ENCODE measurements at places on chromosomes 1 and 21.
A peak's percentile ranks its signal among the peaks of the same experiment; 100 is the strongest.

DNA sequence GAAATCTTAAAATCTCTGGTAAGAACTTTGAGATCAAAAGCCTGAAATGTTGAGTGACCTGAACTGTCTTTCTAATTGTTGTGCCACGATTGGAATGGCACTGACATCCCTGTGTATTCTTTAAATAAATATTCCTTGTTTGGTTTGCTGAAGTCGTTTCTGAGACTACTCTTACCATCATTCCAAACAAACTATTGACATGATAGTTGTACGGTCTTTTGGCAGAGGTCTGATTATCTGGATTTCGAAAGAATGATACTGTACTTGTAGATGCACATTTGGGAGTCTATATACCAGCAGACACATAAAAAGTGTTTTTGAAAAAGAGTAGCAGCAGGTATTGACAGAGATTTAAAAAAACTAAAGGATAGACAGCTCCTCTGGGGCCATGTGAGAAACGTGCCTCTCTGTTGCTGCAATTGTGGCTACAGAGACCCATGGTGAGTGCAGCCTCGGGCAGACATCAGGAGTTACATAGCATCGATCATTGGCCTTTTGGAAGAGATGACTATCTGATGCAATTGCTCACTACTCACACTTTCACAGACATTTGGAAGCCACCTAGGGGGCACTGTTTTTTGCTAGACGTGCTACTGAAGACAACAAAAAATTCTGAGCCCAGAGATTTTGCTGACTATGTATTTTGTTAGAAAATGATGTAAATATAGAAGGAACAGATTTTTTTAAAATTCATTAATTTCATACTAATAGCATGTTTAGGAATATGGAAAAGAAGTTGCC, 464.5 kb downstream of the KCNT2 start:
- no peak for DNase-seq

DNA sequence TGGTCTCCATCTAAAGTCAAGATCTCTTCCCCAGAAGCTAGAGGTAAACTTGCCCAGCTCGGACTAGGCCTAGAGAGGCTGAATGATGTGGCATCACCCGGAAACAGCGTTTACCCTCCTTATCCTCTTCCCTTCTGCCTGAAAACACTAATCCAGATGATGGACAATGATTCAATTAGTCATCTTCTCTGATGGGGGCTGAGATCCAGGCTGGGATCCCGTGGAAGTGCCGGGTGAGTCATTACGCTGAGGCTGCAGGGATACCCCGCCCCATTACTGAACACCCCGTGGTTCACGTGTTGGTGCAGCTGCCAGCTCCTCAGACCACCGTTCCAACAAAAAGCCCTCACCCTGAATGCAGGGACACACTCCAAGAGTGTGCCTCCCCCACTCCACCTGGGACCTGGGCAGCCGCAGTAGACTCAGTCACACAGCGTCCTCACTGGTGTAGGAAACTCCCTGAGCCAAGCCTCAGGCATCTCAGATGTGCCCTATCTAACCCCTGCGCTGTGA, 2.0 kb downstream of the S100A6 start:
- DNase-seq: peak; percentile 38

GRCh38 chr1:206559672-206559995, 52.3 kb downstream of the RASSF5 start:
- no peak for DNase-seq

GRCh38 chr21:44823179-44823660, 5.4 kb upstream of the SUMO3 start:
- DNase-seq: no peak

GRCh38 chr1:153535242-153536011, at the start of gene S100A6:
TSS of gene S100A6 (minus strand) at chr1:153535991. CDS start at chr1:153535339, 652 bp downstream.
- DNase-seq: peak; percentile 75

DNA sequence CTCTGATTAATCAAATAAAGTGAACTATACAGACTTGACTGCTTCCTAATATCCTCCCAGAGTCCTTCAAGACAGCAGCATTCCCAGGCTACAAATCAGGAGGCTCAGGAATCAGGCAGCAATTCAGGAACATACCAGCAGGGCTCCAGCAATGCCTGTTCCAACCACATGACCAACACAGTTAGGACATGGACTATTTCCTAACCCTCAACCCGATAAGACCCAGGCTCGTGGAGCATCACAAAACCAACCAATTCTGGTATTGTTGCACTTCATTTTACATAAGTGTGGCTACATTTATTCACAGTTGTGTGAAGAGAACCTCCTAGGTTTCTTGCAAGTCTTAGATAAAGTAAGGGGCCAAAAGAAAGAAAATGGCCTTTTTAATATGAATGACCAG, 546.2 kb upstream of the ADGRL2 start:
- no peak for DNase-seq

- DNase-seq: no peak
These were observed 1024.8 kb downstream of the PLA2G4A start for GRCh38 chr1:187853505-187853904.

DNA sequence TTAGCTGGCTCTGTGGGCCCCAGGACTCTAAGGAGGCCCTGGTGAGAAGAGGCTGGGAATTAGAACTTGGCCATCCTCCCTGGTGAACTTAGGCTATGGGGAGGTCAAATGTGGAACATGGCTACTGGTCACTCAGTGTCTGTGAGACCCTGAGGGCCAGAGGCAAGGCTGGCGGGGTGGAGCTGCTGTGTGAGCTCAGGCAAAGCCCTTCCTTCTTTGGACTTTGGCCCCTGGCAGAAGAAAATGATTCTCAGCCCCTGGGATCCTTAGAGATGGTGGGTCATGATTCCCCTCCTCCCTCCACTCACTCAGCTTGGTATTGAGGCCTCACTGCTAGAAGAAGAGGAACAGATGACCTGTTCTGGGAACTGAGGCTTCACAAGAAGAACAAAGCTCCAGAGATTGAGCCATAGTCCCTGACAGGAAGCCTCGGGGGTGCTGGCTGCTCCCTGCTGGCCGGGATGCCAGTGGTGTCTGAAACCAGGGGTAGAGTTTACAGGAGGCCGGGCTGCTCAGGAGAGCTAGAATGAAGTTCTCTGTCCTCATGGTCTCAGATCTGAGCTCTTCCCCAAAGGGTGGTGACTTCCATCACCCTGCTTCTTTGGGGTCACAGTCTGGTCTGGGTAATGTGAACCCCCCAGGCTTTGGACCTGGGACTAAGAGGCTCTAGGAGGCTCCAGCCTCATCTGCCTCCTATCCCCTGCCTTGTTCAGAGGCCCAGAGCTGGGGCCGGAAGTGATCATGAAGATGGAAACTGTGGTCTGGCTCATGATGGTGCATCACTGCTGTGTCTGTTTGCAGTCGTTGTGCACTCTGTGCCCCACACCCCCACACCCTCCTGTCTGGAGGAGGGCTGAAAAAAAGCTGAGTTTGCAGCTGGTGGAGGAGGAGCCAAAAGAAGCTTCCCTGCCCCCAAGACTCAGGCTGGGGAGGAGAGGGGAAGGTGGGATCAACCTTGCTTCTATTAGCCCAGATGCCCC, 905 bp downstream of the BTBD19 start:
- DNase-seq: peak; percentile 96

DNA sequence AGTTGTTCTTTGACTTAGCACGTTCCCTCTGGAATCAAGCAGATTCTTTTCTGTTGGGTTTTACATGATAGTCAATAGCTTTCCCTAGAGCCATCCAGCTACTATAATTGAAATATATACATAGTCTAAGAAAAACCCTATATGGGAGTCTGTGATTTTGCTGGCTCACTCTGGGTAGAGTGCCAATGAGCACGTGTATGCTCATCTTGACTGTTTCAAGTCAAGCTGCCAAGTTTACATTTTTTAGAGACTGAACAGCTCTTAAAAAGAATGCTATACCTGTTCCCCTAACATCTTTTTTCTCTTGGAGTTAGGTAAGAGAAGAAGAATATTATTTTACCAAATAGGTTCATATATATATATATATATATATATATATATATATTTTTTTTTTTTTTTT, 182.8 kb upstream of the NRIP1 start:
- DNase-seq: no peak

DNA sequence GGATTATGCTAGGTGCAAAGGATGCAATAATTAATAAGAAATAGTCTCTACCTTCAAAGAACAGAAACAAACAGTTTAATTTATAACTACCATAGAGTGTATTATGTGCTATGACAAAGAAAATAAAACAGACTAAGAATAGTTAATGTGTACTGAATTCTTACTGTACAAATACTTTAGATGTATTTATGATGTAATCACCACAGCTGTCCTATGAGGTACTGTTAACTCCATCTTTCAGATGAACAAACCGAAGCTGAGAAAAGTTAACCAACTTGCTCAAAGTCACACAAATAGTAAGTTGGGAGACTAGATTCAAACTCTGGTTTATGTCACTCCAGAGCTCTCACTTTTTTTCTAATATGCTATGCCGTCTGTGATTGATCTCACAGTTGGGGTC, 77.0 kb upstream of the FGGY start:
- DNase-seq: no peak

DNA sequence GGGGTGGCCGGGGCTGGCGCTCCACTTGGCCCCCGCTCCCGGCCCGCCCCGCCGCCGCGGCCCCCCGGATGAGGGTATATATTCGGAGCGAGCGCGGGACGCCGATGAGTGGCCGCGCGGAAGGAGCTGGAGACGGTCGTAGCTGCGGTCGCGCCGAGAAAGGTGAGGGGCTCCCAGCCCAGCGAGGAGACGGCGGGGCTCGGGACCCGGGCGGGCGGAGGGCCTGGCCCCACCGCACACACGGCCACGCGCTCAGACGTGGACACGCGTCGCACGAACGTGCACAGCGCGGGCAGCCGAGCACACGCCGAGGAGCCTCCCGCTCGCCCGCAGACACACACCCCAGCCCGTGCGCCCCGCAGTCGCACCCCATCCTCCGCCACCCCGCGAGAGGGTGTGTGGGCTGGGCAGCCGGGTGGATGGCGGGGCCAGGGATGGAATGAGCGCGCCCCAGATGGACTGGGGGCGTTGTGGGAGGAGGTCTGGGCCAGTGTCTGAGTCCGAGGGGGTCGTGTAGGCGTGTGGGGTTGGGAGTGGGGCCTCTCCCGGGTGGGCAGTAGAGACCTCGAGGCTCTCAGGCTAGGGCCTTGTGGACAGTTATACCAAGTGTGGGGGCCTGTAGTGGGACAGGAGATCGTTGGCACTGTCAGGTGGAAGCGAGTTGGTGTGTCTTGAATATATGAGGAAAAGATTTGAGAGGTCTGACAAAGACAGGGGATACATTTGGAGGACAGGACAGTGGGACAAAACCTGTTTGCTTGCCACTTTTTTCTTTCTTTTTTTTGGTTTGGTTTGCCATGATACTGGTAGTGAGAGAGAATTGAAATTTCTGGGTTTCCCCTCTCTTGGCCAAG, at the start of gene UAP1:
UAP1 (plus strand) TSS at position 107 of the 854 bp plus-strand sequence. CDS start 4,347 bp downstream, outside the sequence.
- peak; percentile 9 for DNase-seq

DNA sequence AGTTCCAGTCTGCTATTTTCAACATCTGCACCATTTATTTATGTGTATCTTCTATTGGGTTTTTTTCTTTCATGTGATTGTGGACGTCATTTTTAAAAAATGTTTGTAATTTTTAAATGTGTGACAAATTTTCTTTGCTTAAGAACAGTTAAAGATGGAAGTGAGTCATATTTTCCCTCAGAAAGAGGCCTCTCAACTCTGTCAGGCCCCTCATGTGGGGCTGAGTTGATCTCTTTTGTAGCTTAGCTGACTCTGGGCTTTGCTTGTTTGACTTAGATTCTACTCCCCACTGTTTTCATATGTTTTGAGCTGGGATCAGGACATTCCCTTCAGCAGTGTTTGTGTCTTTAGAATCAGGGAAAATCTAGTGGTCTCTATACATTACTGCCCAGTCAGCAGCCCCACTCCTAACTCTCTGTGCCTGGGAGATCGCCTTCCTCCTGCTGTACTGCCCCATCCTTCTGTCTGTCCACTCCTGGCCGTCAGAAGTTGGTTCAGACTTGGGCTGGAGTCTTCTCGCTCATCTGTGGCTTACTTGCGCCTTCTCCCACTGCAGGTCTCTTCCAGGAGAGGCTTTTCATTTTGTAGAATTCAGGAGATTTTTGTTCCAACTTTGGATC, 137.4 kb downstream of the DYRK1A start:
- DNase-seq: peak; percentile 40

DNA sequence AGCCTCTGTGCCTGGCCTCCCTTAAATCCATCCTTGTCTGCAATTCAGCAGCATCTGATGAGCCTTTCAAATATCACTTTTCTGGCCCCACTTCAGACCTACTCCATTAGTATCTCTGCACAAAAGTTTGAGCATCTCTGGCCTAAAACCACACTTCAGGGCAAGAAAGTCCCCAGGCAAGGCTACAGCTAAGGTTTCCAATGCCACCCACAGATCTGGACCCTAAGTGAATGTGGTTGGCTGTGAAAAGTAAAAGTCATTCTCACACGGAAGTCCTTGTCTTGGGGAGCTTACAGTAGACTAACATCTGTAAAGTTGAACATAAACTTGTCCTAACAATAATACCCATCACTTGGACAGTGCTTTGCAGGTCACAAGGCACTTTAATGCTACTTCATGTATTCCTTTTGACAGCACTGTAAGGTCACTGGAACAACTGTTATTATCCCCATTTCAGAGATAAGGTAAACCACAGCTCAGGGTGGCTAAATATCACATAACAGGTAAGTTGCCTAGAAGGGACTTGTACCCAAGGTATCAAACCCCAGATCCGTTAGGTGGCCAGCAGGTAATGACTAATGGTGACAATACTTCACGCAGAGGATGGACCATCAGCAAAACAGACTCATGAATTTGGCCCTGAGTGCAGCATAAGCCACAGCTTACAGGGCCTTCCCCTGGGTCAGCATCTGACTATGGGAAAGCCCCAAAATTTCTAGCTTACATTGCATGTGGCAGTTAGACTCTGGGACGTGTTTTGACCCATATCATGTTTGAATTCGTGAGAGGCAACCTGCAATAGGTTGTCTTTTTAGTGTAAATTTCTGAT, 356.0 kb downstream of the HHAT start:
- peak; percentile 43 for DNase-seq

GRCh38 chr1:12556368-12556930, 61.6 kb downstream of the DHRS3 start:
- no peak for DNase-seq

DNA sequence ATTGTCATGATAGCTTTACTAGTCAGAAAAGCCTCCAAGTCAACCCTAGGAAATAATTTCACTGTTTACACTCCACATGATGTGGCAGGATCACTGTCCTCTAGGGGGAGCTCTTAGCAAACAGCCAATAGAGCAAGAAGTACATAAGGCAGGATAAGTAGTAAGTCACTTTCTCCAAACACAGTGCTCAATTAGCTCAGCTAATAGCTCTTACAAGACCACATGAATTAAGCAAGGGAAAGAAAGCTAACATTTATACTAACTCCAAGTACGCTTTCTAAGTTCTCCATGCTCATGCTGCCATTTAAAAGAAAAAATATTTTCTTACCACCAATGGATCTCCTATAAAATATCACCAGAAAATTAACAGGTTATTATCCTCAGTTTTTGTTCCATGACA, 66.9 kb upstream of the LRIF1 start:
- DNase-seq: peak; percentile 79

Data from activated CD4-positive, alpha-beta T cell treated with anti-CD3 and anti-CD28 coated beads, Interleukin-2, Interleukin-6, amounts not matched to agents 100 ng/mL and 50 ng/mL, durations not matched to agents 16 hours and 8 hours (primary cell).